ENCODE measurements at places on chromosomes 1 and 21.

DNA sequence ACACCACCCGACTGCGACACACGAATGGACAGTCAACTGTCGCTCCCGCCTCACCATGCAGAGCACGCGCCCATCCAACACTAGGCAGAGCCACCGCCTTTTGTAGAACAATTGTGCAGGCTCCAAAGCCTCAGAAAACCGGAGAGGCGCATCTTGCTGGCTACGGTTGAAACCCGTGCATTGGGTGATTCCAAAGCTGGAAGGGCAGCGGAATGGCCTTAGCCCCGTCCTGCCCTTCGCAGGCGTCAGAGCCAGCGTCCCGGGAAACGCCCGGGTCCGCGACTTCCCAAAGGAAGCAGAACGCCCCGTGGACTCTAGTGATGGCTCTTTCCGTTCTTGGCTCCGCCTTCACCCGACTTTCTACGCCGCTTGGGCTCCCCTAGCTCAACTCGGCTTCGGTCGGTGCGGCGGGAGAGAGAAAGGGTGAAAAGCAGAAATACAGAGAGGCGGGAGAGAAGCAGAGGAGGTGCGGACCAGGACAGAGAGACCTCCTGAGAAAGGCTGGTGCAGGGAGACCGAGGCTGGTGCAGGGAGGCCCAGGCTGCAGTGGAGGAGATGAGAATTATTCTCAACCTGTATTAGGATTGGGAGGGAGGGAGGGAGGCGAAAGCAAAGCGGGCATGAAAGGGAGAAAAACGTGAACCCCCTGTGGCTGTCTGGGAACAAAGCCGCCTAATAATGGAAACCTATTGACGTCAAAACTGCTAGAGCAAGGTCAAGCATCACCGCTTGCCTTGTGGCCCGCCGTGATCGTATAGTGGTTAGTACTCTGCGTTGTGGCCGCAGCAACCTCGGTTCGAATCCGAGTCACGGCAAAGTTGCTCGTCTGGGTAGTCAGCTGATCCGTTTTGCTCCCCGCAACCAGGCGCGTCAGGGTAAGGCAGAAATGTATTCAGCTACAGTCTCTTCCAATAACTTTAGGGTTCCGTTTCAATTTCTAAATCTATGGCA is 99.5 kb downstream of the PRKAB2 start:
- no peak for DNase-seq

DNA sequence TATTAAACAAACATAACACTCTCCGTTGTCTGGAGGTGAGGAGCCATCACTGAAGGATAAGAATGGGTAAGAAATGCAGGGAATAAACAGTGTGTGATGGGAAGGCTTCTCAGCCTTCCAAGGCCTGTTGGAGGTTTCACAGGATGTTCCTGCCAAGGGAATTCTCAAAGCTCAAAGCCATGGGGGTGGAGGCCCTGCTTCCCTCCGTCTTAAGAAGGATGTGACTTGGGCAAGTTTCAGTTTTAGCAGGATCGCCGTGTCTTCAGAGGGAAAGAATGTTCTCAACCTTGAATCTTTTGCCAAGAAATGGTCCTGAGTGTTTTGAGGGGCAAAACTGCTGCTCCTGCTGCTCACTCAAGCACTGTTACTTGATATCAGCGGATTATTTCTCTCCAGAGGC is 41.7 kb upstream of the IL20 start:
- DNase-seq: no peak

- DNase-seq: no peak
These were observed 7.8 kb downstream of the MORN1 start for GRCh38 chr1:2383576-2383975.

- no peak for DNase-seq
These were observed 125.9 kb downstream of the RUNX1 start for GRCh38 chr21:34923202-34923601.

GRCh38 chr1:220189750-220190347 is 82.4 kb downstream of the RAB3GAP2 start:
- DNase-seq: peak; percentile 20

GRCh38 chr1:68111519-68112436 is 61.4 kb upstream of the DIRAS3 start:
- peak; percentile 59 for DNase-seq

DNA sequence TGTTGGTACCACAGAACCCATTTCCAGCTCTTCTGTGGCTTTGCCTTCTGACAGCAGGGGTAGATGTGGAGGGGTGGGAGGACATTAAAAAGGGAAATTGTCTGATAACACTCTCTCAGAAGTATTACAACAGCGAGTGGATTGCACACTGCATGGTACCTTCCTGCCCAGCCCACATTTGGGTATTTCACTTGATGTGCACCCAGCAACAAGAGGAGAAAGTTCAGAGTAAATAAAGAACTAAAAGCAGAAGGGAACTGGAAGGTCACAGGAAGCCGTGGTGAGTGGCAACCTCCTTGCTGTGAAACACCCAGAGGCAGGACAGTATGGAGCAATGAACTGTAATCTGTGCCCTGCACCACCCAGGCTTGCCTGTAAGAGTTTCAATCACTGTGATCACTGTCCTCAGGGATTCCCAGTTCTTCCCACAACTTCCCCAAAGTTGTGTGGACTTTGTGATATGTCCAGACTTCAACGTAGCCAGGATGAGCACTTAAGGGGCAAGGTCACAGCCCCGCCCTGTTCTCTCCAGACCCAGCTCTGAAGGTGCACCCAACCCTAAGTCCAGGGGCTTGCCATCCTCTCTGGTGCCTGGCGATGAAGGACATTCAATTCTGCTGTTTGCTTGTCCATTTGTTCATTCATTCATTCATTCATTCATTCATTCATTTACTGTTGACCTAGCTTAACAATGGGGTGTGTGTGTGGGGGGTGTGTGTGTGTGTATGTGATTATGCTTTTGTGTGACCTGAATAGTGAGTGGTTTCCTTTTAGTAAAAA is 18.7 kb upstream of the F5 start:
- DNase-seq: no peak

DNA sequence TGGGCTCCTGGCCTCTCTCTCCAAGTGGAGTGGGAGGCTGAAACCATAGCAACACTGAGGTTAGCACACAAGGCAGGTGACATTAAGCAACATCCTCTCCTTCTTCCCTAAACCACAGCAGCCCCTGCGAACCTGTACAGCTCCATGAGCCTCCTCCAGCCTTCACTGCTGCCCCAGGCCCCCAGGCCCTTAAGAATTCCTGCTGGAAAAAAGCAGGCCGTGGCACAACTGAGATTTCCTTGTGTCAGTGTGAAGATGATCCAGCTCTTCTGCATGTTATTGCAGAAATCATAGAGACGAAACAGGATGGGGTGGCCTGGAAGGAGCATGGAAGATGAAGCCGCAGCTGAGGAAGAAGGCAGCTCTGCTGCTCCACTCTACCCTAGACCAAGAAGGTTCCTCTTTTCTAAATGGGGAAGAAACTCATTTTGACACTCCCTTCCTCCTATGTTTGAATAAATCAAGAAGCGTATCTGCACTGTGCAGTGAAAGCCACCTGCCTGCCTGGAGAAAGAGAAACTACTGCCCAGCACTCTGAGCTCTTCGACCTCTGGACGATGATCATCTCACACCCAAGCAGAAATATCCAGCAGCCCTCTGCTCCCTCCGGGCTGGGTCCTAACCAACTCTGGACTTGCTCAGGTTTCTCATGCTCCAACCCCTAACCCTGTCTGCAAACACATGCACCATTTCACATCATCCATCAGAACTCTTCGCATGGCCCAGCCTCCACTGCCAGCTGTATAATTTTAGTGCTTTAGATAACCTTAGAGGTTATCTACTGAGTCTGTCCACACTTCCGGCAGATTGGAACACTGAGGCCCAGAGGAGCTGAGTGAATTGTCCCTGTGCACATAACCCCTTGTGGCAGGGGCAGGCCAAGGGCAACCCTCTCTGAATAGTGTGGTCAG is 20.7 kb downstream of the SH3BP5L start:
- no peak for DNase-seq

- DNase-seq: no peak
These were observed 12.9 kb downstream of the CENPF start for GRCh38 chr1:214615871-214616270.

DNA sequence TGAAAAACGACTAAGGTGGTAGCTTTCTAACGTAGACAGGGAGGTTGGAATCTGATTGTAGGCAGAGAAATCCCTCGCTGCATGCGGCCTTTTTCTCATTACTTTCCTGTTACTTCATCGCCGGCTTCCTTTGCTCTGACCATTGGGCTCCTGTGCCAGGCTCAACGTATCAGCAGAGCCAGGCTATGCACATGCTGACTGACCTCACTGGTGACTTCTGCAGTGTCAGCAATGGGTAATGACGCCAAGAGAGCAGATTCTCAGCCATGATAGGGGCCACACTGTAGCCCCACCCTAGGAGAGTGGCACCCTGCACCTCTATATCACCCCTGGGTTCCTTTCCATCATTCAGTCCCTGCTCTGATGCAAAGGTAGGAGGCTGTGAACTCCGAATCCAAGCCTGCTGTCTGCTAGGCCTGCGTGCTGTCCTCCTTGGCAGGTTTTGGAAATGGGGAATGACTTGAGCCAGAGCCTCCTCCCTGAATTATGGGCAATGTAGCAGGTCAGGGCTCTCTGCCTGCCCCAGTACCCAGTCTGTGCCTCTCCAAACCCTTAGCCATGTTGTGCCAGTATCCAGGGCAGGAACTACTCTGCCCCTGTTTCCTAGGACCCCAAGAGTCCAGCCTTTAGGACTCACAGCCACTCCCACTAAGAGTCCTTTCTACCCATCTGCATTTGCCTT is 11.4 kb downstream of the PPFIA4 start:
- no peak for DNase-seq

- DNase-seq: no peak
These were observed 11.7 kb downstream of the IQGAP3 start for GRCh38 chr1:156560585-156561163.

All from HTR-8/SVneo (cell line).